ENCODE measurements at places on chromosomes 2 and 18. TPM values are rescaled to one million over a fixed set of nuclear protein-coding genes. Genes with fewer than 3 reads are reported as not detected.

GULP1 gene
- 31.5 TPM for total RNA-seq

AQP12B gene
- not detected for total RNA-seq

ANKRD23 gene
- 8.9 TPM for total RNA-seq

UGT1A6 gene
- total RNA-seq, result 549 TPM

DNA sequence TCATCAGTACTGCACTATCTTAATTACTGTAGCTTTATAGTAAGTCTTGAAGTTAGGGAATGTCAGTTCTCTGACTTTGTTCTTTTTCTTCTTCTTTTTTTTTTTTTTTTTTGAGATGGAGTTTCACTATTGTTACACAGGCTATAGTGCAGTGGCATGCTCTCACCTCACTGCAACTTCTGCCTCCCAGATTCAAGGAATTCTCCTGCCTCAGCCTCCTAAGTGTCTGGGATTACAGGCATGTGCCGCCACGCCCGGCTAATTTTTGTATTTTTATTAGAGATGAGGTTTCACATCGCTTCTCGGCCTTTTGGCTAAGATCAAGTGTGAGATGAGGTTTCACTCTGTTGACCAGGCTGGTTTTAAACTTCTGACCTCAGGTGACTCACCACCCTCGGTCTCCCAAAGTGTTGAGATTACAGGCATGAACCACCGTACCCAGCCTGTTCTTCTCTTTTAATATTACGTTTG lies 41.9 kb upstream of the TANC1 start:
- peak; percentile 81 for DNase-seq
- H3K27ac ChIP-seq, result peak overlapping the region; percentile 76
- no peaks in the 10 kb centered on the region for H3K36me3 ChIP-seq
- H3K4me1 ChIP-seq, result peaks cover 44% of the 10 kb centered on the region

DNA sequence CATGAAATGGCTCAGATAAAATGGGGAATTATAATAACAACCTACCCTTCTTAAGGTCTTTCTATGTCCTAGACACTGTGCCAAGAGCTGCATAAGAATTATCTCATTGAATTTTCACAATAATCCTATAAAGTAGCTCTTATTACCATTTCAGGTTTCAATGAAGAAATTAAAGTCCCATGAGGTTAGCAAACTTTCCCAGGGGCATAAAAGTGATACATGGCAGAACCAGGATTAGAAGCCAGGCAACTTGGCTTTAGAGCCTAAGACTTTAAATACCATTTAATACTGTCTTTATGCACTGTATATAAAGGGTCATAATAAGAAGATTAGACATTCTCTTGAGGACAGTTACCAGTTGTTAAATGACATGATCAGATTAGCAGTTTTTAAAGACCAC lies 130.1 kb downstream of the GCA start:
- H3K27me3 ChIP-seq, result no peaks in the 10 kb centered on the region
- no peak for DNase-seq
- no peak overlapping the region for H3K27ac ChIP-seq

GRCh38 chr18:5413447-5413846 lies 117.9 kb upstream of the ZBTB14 start:
- H3K4me3 ChIP-seq, result no peak overlapping the region
- no peaks in the 10 kb centered on the region for H3K36me3 ChIP-seq
- H3K27ac ChIP-seq, result no peak overlapping the region
- no peaks in the 10 kb centered on the region for H3K4me1 ChIP-seq

GRCh38 chr2:67965246-67965645 lies 97.6 kb downstream of the C1D start:
- DNase-seq, result no peak
- H3K27ac ChIP-seq, result no peak overlapping the region
- no peaks in the 10 kb centered on the region for H3K36me3 ChIP-seq
- H3K27me3 ChIP-seq, result no peaks in the 10 kb centered on the region

GRCh38 chr2:23520256-23520655 lies 135.3 kb downstream of the KLHL29 start:
- H3K4me1 ChIP-seq, result no peaks in the 10 kb centered on the region
- H3K4me3 ChIP-seq, result no peak overlapping the region
- no peaks in the 10 kb centered on the region for H3K27me3 ChIP-seq
- no peak overlapping the region for H3K27ac ChIP-seq

DNA sequence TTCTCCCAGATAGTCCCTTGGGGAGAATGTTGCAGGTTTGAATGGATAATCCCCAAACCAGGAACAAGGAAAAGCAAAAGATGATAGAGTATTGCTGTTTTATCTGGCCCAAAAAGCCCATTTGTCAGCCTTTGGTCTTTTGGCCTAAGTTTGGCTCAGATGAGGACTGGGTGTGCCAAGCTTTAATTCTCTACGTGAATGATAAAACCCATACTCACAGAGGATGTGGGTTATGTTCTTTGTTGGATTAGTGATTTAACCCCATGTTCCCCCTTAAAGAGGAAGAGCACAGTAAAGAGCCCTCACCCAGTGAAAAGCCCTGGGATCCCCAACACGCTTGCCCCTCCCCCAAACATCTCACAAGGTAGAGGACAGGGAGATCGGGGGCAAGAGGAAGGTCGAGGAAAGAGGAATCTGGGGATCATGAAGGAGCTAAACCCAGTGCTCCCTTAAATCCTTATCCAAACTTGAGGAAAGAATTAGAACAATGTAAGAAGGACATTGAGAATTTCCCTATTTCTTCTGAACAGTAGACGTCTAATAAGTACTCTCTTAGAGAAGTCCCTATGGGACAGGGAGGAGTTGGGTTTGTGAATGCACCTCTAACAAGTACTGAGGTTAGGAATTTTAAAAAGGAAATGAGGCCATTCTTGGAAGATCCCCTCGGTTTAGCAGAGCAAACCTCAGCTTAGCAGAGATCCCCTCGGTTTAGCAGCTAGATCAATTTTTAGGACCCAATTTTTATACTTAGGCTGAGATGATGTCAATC lies 105.0 kb downstream of the HIBCH start:
- H3K4me1 ChIP-seq, result no peaks in the 10 kb centered on the region
- H3K4me3 ChIP-seq, result no peak overlapping the region
- no peaks in the 10 kb centered on the region for H3K36me3 ChIP-seq
- no peaks in the 10 kb centered on the region for H3K27me3 ChIP-seq
- no peak overlapping the region for H3K27ac ChIP-seq
